KBM-7 (cell line): ENCODE measurements at places on chromosomes 2 and 18.

DNA sequence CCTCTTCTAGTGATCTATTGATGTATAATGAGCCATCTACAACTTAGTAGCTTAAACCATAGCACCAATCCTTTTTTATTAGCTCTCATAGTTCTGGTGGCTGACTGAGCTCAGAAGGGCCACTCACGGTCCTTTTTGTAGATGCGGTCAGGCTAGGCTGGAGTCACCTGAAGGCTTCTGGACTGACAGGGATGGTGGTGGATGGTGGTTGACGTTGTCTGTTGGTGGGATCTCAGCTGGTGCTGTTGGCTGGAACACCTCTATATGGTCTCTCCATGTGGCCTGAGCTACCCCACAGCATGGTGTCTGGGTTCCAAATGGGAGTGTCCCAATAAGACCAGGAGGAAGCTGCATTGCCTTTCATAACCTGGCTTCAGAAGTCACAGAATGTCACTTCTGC is 68.0 kb downstream of the BCL2L11 start:
- DNase-seq = no peak

GRCh38 chr2:65053199-65053598 is 3.0 kb upstream of the CEP68 start:
- DNase-seq = peak; percentile 50

DNA sequence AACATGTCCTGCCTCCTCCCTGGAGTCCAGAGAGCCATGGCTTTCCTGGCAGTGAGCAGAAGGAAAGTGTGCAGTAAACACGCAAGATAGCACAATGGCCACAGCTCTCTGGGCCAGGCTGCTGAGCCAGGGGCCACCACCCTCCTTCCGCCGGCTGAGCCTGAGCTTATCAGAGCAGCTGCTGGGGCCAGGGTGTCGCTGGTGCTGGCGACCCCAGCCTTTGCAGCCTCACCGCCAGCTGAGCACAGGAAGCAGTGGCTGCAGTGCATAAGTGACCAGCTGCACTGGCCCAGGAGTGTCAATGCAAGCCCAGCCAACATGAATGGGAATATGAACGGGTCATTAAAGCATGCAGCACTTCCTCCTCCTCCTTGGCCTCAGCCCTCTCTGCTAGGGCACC is 172.0 kb downstream of the ZFP36L2 start:
- no peak for DNase-seq

DNA sequence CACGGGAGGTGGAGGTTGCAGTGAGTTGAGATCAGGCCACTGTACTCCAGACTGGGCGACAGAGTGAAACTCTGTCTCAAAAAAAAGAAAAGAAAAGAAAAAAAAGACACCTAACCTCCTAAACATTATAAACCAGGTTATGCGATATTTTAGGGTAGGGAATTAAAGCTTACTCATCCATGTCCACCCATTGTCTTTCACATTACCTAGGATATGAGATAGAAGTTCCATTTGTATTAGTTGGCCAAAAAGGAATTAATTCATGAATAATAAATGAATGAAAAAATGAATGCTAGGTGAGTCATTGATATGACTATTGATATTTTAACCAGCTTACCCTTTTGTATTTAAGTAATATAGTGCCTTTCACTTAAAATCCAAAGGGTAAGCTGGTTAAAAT is 132.9 kb downstream of the FAM161A start:
- DNase-seq = no peak
